ENCODE measurements at places on chromosomes 6 and 20.

GRCh38 chr20:34189572-34190163 lies 51.6 kb upstream of the ASIP start:
- DNase-seq: no peak

DNA sequence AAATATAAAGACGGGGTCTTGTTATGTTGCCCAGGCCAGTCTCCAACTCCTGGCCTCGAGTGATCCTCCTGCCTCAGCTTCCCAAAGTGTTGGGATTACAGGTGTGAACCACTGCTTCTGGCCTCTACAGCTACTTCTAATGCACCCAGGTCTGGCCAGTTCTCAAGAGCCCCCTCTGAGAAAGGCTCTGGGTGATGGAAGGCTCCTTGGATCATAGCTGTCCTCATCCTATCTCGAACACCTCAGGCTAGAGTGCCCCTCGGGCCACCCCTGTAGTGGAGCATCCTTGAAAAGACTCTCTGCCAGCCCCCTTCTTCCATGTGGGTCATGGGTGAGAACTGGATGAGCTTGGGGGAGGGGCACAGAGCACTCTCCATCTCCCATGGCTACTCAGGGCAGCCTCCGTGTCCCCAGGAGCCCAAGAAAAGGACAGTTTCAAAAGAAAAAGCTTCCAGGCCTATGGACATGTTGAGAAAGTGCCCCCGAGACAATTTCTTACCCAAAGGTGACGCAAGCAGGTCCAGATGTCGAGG lies 714 bp upstream of the MYLK2 start:
- DNase-seq: no peak

- no peak for DNase-seq
These were observed 56.3 kb upstream of the EMILIN3 start for GRCh38 chr20:41422953-41423352.

- DNase-seq: no peak
These were observed 50.2 kb upstream of the NOP56 start for GRCh38 chr20:2602046-2602735.

All from OCI-LY7 (cell line).